Stimulated activated CD4-positive, alpha-beta T cell treated with anti-CD3 and anti-CD28 coated beads, Interleukin-12 subunit alpha, Interleukin-12 subunit beta, amount 100 ng/mL, for 4 hours (primary cell): ENCODE measurements at places on chromosomes 7 and 10.

GRCh38 chr10:120979435-120980278 is 128.5 kb downstream of the WDR11 start:
- DNase-seq, result peak; percentile 8

- no peak for DNase-seq
Observed at GRCh38 chr7:29924006-29924405, 65.6 kb downstream of the SCRN1 start.

GRCh38 chr10:12158111-12158510 is 28.6 kb downstream of the SEC61A2 start:
- no peak for DNase-seq

DNA sequence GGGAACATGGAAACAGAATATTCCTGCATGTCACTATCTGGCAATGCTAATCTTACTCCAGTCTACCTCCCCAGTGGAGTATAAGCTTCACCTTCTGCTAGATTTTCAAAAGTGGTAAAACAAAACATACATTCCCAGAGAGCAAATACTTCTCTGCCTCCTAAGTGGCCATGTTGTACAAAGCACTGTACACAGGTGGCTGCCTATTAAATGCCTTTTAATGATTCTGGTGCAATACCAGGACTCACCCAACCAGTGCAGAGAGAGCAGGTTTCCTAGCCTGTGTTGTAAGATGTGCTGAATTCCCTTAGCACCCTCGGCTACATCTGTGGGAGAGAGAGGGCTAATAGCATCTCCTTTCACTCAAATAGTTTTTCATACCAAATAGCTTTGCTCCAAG is 684.3 kb upstream of the NRP1 start:
- no peak for DNase-seq

GRCh38 chr7:67803789-67804188 is 807.2 kb downstream of the TYW1 start:
- DNase-seq, result no peak

DNA sequence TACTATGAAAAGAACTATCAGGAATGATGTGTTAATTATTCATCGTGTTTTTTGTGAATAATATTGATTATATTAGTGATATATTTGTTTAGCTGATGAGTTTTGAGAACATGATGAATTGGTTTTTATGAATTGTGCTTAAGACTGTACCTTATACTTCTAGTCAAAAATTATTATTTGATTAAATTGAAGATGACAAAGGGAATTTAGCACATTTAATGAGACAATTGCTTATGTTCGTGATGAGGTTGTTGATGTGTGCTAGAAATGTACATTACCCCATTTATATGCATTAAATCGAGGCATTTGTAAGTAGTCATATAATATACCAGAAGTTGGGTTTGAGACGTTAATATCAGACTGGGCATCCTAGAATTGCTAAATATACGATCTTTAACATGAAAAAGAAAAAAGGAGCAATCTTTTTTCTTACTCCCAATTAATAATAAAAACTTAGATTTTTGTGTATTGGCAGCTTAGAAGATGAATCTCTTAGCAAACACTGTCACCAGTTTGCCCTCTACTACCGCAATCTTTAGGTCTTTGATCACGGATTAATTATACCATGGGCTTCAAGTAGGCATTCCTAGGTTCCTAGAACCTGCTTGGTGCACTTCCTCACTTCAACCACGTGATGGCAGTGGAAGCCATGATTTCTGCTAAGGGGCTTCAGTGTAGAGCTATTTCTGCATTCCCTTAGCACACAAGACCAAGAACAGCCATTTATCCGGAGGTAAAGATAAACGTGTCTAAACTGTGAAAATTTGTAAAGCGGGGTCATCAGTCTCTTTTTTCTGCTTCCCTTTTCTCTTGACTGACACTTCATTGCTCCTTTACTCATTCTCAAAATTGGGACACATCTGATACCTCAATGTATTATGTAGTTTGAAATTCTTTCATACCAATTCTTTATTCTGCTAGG is 1.6 kb downstream of the KLHDC10 start:
- DNase-seq, result peak; percentile 21

DNA sequence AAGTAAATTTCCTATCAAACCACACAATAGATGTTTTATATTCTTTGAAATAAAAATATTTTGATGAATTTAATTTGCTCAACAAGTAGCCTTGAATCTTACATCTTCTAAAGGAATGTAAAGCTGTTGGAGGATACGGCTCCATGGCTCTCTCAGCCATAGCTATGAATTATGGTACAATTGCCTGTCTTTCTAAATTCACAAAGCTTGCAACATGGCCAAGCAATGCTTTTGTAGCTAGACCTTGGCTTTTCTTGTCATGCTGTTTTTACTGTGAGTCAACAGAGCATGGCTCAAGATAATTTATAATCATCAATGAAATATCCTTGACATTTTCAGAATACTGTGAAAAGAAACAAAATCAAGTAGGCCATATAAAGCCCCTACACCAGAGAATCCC is 286.7 kb downstream of the CACNA2D1 start:
- no peak for DNase-seq
